ENCODE measurements at places on chromosomes 11 and 22.

- DNase-seq, result peak; percentile 82
Observed at GRCh38 chr11:73787643-73788558, at the start of gene MRPL48. MRPL48 (plus strand) TSS chr11:73787874; CDS start chr11:73787972, 98 bp downstream.

GRCh38 chr22:19149047-19149883 is 827 bp downstream of the GSC2 start:
- no peak for DNase-seq

DNA sequence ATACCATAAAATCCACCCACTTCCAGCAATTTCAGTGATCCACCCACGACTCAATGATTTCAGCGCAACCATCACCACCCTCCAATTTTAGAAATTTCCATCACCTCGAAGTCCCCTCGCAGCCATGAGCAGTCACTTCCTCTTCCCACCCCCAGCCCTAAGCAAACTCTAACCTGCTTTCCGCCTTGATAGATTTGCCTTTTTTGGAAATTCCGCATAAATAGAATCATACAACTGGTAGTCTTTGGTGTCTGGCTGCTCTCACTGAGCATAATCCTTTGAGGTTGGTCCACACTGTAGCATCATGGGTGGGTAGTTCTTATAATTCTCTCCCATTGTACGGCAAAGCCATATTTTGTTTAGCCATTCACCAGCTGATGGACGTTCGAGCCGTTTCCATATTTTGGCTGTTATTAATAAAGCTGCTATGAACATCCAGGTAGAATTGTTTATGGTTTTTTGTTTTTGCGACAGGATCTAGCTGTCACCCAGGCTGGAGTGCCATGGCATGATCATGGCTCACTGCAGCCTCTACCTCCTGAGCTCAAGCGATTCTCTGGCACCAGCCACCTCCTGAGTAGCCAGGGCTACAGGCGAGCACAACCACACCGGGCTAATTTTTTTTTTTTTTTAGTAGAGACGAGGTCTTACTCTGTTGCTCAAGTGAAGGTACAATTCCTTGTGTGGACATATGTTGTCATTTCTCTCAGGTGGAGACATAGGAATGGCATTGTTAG is 16.0 kb downstream of the PIM3 start:
- DNase-seq, result no peak

GRCh38 chr22:20245577-20246367 is 22.3 kb downstream of the RTN4R start:
- no peak for DNase-seq

DNA sequence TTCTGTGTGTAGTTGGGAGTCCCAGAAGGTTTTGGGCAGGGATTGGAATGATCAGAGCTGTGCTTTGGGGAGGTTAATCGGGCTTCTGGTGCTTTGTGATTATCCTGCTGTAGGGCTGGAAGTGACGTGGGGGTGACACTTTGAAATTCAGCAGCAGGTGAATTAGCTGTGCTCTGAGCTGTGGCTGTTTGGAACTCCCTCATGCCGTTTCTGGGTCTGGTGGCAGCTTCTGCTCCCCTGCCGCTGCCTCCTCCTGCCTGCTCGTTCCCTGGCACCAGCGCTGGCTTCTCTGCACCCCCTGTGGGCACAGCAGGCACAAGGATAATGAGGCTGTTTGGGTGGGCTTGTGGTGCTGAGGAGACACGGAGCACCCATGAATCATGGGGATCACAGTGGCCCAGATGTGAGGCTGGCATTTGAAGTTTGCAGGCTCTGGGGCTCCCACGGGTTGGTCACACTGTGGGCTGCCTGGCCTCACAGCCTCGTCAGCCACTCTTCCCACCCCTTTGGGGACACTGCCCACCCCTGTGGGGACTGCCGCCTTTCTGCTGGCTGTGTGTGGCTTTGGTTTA is 49.7 kb downstream of the TBC1D22A start:
- DNase-seq, result no peak

GRCh38 chr22:48070083-48070482 is 1307.6 kb downstream of the TBC1D22A start:
- no peak for DNase-seq

DNA sequence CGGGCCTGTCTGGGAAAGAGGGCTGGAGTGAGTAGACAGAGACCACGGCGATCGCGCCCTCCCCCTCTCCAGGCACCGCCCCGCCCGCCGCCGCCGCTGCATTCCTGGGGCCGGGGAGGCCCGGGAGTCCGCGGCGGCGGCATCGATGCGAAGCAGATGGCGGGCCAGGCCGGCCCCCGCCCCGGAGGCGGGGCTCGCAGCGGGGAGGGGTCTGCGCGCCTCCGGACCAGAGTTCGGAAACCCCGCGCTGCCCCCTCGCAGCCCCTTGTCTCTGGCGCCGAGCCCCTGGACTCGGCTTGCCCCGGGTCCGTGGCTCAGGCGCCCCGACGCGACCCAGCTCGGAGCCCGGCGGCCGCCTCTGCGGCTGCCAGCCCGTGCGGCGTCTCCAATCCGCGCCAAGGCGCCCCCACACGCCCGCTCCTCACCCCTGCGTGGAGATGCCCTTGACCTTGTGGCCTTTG is 1.3 kb downstream of the SCARF2 start:
- DNase-seq, result no peak

Data from central memory CD8-positive, alpha-beta T cell (primary cell).